IPS DF 6.9 (cell line): ENCODE measurements at places on chromosomes 12 and 14.
A peak's percentile ranks its signal among the peaks of the same experiment; 100 is the strongest.

GRCh38 chr14:79809849-79810612 lies 401.3 kb downstream of the DIO2 start:
- H3K27me3 ChIP-seq, result no peaks in the 10 kb centered on the region
- H3K4me1 ChIP-seq, result no peaks in the 10 kb centered on the region
- H3K36me3 ChIP-seq, result no peaks in the 10 kb centered on the region
- no peak overlapping the region for H3K4me3 ChIP-seq
- H3K27ac ChIP-seq, result no peak overlapping the region

DNA sequence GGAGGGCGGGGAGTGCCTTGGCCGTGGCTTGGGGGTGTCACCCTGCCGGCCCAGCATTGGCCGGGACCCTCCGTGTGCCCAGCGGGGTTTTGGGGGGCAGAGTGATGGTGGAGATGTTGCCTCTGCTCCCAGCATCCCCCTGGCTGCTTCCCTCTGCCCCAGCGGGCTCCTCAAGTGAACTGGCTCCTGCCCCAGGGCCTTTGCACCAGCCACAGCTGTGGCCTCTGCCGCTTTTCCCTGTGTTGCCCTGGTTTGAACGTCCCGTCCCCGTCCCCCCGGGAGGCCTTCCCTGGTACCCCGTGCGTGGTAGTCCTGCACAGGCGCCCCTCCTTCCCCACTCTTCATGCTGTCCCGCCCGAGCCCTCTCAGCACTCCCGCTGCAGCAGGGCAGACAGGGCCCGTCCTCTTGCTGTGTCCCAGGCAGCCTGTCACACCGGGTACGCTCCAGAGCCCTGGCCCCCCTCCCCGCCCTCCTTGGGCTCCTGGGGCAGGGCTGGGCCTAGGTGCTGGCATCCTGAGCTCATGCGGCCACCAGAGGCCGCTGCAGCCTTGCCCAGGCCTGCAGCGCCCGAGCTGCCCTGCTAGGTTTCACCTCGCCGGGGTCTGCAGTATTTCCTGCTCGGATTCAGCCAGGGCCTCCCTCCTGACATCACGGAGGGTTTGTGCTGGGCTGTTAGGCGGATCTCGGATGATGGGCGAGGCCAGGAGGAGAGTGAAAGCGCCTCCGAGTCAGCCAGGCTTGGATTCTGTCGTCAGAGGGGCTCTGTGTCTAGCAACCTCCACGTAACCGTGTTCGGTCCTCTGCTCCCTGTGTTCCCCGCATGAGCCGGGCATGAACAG lies 9.5 kb downstream of the NOC4L start:
- H3K27ac ChIP-seq, result no peak overlapping the region
- no peak overlapping the region for H3K4me3 ChIP-seq
- peak; percentile 75 for DNase-seq
- H3K4me1 ChIP-seq, result no peaks in the 10 kb centered on the region
- peaks cover 22% of the 10 kb centered on the region for H3K36me3 ChIP-seq

DNA sequence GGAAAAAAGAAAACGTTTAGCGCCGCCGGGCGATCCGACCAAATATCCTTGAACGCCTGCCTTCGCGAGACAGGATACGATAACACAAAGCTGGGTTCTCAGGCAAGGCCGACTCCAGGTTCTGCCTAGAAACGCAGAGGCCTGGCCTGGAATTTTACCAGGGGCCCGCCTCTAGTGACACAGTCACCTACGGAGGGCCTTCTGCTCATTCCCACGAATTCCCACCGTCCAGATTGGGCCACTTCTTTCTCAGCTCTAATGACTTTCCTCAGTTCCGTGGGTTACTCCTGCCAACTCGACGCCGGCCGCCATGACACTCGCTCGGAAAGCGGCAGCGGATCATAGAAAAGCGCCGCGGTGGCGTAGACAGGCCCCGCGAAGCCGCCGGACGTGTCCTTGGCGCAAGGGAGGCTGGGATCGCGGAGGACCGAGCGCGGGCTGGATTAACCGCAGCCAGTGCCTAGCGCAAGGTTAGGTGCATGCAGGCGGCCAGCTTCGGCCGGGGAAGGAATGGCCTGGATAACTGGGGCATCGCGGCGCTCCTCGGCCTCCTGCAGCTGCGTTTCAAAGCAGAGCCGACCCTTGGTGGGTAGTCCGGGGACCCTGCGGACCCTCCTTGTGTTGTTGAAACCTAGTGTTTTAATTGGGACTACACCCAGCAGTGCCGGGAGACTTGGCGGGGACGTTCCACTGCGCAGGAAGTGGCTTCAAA lies at the start of gene TRIP11:
Gene TRIP11, minus strand, starts transcription at position 341 of the 712 bp plus-strand sequence. CDS start 374 bp downstream, outside the sequence.
- H3K4me3 ChIP-seq, result peak within 1 kb of the TSS; percentile 71
- no peak within 1 kb of the TSS for H3K27ac ChIP-seq
- H3K4me1 ChIP-seq, result no peaks in the 10 kb centered on the region
- H3K27me3 ChIP-seq, result no peaks in the 10 kb centered on the region
- no peaks in the 10 kb centered on the region; the same call in 1 of the 2 replicates for H3K36me3 ChIP-seq

GRCh38 chr14:24425704-24426103 lies 3.8 kb downstream of the CBLN3 start:
- no peak for DNase-seq
- H3K36me3 ChIP-seq, result no peaks in the 10 kb centered on the region
- no peak overlapping the region for H3K4me3 ChIP-seq
- H3K27me3 ChIP-seq, result no peaks in the 10 kb centered on the region
- H3K4me1 ChIP-seq, result no peaks in the 10 kb centered on the region; the same call in 1 of the 2 replicates

- DNase-seq, result no peak
- no peaks in the 10 kb centered on the region for H3K36me3 ChIP-seq
- H3K4me3 ChIP-seq, result no peak overlapping the region
- no peak overlapping the region for H3K27ac ChIP-seq
- H3K4me1 ChIP-seq, result peaks cover 1% of the 10 kb centered on the region; the same call in 1 of the 2 replicates
Measured at GRCh38 chr12:1099158-1099557, 108.1 kb downstream of the ERC1 start.

DNA sequence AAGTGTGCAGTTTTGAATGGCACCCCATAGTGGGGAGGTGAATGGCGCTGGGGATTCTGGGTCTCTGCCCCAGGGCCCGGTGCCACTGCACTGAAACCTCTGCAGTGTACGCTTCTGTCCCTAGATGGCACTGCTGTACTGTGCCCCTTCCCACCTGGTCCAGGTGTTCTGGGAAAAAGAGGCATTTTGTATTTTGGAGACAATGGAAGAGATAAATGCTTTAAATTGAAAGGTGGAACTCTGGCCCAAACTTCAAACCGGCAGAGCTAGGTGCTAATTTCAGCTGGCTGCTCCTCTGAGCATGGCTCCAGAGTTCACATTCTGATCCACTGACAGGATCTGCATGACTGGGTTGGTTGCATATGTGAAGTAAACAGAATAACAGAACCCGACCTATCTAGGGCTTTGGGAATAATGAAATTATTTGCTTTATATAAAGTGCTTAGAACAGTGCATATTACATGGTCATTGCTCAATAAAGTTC lies 52.2 kb downstream of the KRT80 start:
- no peak overlapping the region for H3K4me3 ChIP-seq
- no peaks in the 10 kb centered on the region for H3K27me3 ChIP-seq
- peaks cover 3% of the 10 kb centered on the region; the same call in 1 of the 2 replicates for H3K4me1 ChIP-seq
- no peaks in the 10 kb centered on the region; the same call in 1 of the 2 replicates for H3K36me3 ChIP-seq
